ENCODE measurements at places on chromosomes 2 and 18.

GRCh38 chr2:150572961-150573395 lies 85.5 kb upstream of the RND3 start:
- no peak for DNase-seq

DNA sequence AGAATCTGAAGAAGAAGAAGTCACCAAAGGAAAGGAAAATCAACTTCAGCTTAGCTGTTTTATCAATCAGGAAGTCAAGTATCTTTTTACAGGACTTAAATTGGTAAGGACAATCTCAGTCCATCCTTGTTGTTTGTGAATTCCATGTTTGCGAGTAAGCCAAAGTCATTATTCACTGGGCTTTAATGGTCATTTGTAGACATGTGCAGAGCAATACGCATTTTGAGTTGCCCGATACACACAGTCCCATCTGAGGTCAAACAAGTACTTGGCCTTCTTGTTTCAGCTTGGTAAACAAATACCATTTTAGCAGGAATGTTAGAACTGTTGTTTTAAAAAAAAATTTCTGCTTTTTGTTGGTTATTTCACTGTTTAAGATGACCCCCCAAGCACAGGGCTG lies 40.9 kb downstream of the USP14 start:
- DNase-seq: no peak

DNA sequence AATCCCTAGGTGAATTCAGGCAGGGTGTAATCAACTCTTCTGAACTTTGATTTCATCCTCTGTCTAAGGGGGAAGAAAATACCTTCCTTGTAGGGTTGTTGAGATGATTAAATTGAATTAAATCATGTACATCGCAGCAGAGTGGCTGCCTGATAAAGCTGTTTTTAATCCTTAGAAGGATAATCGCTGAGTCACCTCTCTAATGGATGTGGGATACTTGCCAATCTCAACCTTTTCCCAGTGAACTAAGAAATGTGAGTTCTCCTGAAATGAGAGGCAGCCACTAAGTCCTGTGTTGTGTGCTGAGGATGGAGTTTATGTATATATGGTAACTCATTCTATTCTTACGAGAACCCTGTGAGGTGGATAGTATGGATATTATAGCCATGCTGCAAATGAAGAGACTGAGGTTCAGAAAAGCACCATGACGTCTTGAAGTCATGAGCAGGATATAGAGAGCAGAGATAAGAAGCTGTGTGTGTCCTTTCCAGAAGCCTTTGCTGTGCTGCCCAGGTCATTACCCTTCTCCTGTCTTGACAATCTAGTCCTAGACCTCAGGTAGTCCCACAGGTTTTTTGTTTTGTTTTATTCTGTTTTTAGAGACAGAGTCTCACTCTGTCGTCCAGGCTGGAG lies 93.3 kb downstream of the HNRNPLL start:
- DNase-seq: no peak

- DNase-seq: no peak
Observed at GRCh38 chr2:106758901-106759497, 127.0 kb downstream of the ST6GAL2 start.

DNA sequence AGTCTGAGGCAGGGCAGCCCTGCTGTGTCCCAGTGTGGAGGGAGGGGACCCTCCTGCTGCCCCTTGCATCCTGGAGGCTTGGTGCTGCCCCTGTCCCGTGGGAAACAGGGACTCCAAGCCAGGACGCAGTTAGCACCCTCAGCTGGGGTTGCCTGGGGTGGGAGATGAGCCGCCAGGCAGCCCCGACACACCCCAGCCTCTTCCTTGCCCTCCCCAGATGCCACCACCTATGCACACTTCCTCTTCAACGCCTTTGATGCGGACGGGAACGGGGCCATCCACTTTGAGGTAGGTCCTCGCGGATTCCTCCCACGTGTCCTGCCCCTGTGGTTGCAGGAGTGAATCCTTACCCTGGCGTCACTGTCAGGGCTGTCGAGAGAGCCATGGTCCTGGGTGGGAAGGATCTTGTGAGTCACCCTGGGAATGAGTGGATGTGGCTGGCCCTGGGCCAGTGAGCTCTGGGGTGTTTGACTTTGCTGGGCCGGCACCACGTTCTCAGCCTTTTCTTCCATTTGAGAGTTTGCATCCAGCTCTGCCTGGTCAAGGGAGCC lies 27.5 kb upstream of the FAHD2A start:
- DNase-seq: no peak

DNA sequence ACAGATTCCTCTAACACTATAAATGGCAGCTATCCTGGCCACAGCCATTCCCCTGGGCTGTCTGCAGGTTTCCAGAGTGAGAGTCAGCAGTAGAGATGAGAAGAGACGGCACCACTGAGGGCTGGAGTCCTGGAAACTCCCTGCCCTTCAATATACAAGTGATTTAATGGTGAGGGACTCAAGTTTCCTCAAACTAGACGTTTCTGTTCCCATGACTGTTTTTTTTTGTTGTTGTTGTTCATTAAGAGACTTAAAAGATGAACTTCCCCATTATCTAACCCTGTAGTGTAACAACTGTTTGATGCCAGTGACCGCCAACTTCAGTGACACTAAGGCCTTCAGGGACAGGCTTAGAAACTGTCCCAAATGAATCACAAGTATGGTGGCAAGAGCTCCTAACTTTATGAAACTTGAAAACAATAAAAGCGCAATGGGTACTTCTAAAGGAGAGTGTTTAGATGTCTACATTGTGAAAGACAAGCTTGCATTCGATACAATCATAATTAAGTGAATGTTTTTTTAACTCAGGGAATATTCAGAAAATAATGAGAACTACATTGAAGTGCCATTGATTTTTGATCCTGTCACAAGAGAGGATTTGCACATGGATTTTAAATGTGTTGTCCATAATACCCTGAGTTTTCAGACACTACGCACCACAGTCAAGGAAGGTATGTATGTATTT lies 34.0 kb downstream of the IL1R2 start:
- DNase-seq: no peak

- no peak for DNase-seq
Observed at GRCh38 chr2:189873696-189874095, 89.4 kb downstream of the PMS1 start.

GRCh38 chr18:63444580-63444979 lies 22.3 kb upstream of the VPS4B start:
- DNase-seq: no peak

GRCh38 chr18:78159397-78159796 lies 820.2 kb upstream of the SALL3 start:
- DNase-seq: no peak

GRCh38 chr2:10305715-10306114 lies 3.0 kb downstream of the HPCAL1 start:
- no peak for DNase-seq

DNA sequence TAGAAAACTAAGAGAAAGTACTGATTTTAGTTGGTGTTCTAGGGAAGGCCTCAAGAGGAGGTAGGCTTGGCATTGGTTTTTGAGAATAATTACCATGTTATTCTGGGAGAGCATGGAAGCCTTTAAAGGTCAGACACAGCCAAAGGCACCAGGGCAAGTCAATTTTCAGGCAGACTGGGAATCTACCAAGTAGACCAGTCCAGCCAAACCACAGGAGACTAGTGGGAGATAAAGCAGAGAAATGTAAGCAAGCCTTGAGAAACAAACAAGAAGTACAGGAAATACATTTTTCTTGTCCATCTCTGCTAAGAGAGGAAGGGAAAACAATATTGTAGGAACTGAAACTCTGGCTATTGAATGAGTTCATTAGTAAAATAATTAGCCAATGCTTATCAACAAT lies 5.5 kb upstream of the CCDC68 start:
- DNase-seq: no peak

DNA sequence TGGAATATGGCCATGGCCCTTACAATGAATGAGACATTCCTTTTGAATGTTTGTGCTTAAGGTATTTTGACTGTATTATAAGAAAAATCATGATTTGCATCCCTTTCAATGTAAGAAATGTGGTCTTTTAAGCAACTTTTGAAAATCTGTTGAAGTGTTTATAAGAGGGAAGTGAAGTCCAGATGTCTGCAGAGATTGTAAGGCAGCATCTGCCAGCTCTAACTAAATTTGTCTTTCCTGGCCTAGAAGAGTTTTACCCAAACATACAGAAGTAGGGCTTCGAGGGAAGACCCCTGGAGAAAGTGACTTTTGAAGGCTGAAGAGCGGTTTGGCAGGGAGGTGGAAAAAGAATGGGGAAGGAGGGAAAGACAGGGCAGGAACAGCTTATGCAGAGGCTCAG lies 12.2 kb downstream of the EML6 start:
- no peak for DNase-seq

DNA sequence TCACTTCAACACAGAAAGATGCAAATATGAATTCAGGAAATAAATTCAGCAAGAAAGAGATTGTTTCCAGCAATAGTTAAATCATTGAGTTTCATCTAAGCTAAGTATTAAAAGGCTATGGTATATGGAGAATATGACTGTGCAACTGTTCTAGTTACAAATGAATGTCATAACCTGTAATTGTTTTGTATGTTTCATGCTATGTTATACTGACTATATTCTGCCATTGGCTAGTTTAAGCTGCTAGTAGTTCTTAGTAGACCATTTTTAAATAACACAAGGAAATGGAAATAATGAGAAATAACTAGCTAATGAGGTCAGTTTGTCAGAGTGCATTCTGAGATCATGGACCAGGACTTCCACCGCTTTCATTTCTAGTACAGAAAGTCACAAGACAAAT lies 1154.9 kb upstream of the TMEFF2 start:
- DNase-seq: no peak

DNA sequence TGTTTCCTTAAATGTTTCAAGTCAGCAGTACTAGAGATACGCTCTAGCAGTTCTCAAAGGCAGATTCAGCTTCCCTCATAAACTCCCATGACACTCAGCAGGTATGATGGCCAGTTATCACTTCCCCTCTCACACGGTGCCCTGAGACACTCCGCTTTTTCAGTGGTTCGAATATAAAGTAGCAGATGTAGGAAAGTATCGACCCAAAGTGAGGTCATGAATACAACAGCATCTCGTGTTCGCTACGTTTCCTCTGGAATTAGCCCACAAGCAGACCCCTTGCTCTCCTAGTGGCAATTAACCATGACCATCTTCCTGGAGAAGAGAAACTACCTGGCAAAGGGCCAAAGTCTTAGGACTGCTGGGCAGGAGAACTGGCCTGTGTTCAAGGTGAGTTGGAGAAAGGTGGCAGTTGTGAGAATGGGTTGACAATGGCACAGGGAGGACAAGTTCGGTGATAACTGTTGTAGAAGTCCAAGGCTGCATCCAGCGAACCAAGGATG lies 9.3 kb upstream of the AGBL5 start:
- no peak for DNase-seq

DNA sequence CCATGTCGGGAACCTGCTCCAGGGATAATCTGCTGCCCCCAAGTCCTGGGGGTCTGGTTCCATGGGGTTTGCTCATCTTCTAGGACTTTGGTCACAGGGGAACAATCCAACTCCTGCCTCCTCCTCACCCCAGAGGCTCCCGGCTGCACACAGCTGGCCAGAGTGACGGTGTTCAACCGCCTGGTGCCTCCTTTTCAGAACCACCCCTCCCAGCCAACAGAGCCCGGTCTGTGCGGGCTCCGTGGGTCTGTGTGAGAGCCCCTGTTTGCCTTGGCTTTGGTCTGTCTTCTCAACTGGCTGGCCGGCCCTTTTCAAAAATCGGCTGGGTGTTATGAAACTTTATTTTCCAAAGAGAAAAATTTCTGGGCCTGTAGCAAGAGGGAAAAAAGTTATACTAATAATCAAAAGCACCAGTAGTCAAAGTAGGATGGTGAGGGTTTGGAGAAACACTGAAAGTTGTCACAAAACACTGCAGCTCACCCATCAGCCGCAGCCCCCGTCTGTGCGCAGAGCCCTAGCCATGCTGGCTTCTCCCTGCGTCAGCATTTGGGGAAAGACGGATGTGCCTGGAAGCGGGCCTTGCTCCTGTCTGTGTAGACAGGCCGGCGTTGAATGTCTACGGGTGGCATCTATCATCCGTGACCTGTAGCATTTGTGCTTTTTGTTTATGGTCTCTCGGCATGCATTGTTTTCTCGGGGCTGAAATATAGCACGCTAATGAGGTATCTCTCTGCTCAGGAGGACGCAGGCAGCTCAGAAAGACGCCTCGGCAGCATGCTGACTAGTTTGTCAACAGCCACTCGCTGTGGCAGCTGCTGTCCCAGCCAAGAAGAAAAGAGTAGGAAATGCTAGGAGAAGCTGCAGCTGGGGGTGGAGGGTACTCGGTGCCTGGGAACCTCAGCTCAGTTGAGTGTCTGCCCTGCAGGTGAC lies 138.6 kb downstream of the GLI2 start:
- DNase-seq: no peak

- no peak for DNase-seq
Observed at GRCh38 chr2:239738159-239738558, 287.0 kb downstream of the NDUFA10 start.

- DNase-seq: no peak
Observed at GRCh38 chr2:158140201-158140600, 38.5 kb downstream of the UPP2 start.

GRCh38 chr2:172467382-172467781 lies 40.0 kb downstream of the ITGA6 start:
- DNase-seq: no peak

GRCh38 chr2:218043100-218043499 lies 26.0 kb upstream of the RUFY4 start:
- no peak for DNase-seq

DNA sequence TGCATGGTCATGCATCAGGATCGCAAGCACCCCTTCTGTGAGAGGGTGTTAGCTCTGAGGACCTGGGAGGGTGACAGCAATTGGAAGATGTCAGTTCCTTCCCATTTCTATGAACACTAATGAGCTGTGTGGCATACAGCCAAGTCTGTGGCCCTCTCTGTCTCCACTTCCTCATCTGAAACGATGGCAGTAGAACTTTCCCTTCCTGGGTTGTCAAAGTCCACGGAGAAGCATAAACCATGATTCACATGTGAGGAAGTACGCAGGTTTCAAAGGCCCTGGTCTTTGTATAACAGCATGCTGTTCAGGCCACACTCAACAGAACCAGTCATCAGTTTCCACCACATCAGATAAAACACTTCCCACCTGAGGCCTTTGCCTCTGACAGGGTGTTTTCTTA lies 167.4 kb upstream of the RAB6C start:
- DNase-seq: no peak

DNA sequence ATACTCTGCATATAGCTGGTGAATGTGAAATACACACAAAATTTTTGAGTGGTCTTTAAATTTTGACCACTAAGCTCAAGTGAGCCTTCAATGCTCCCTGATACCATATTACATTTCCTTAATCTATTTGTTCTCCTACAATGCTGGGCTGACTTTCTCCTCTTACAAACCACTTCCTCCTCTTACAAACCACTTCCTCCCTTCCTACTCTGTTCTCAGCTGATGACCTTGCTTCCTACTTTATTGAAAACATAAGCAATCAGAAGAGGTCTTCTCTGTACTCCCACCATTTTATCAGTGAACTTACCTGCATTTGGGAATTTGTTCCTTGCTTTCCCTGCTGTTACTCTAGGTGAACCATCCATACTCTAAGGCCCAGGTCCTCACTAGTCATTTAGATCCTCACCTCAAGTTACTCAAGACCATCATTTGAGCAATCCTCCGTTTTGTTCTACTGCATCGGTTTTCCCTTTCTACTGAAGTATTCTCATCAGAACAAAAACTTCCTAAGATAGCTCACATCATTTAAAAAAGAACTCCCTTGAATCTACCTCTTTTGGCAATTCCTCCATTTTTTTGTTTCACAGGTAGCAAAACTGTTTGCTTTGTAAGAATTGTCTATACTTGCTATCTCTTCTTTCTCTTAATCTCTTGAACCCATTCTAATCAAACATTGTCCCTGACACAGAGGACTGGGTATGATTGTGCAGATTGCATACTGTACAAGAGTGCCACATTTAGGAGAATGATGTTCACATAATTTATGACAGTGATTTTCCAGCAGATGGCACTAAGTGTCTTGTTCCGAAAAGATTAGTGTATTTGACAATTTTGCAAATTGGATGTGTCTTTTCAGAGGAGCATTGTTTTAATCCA lies 96.5 kb downstream of the EPB41L5 start:
- no peak for DNase-seq

GRCh38 chr18:67194886-67195285 lies 321.6 kb downstream of the DSEL start:
- no peak for DNase-seq
